Inflammatory macrophage treated with lipopolysaccharide for 4 hours (primary cell): ENCODE measurements at places on chromosomes 2 and 18.

DNA sequence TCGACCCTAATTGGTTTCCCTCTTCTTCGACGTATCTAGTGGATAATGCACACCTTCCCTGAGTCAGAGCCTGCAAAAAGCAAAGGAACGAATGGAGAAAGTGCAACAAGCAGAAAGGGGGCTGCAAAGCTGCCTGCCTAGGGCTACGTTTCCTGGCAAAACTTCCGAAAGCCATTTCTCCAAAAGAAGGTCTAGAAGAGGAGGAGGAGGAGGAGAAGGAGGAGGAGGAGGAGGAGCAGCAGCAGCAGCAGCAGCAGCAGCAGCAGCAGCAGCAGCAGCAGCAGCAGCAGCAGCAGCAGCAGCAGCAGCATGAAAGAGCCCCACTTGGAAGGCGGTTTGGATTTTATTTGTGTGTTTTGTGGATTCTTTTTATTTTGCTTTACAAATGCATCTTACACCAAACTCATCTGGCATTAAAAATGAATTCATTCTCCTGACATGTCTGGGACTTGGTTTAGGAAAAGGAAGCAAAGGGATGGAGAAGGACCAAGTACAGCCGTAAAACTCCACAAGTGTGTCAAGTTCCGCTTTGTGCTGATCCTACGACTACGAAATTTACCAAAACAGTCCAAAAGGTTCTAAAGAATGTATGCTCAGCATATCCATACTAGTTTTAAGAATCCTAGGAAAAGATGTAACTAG, 2.0 kb downstream of the TCF4 start:
- no peak for DNase-seq

DNA sequence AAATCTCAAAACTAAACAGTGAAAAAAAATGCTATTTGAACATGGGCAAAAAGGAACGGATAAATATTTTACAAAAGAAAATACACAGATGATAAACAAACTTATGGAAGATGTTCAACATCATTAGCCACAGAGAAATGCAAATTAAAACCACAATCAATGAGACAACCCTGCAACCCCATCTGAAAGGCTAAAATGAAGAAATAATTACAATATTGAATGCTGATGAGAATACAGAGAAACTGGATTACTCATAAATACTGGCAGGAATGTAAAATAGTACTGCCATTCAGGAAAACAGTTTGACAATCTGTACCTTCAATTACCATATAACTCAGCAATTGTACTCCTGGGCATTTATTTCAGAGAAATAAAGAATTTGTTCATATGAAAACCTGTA, 193.1 kb upstream of the UBE2E3 start:
- no peak for DNase-seq

GRCh38 chr18:66990909-66991308, 387.0 kb upstream of the CDH19 start:
- DNase-seq, result no peak

DNA sequence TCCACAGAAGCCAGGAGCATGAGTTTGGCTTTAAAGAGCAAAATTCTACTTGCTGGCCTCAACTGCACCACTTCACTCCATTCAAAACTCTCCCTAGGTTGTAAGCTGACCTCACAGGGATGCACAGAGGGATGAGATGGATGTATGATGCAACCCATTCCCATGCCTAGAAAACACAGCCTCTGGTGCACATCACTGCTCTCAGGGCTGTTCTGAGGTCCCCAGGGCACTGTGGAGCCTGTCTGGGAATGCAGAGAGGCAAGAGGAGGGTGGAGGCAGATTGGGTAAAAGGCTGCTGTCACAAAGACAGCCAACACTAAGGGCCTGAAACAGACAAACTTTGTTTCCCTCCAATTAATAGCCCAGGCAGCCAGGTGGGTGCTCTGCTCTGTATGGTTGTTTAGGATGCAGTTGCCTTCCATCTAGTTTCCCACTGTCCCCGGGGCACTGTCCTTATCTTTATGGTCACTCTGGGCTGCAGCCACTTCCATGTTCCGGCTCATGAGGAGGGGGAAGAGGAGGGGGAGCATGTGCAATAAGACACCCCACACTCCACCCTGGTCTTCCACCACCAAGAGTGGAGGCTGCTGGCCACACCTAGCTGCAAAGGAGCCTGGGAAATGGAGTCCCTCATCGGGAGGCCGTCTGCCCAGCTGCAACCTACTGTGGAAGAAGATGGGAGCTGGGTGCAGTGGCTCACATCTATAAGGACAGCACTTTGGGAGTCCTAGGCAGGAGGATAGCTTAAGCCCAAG, 7.0 kb downstream of the GPR45 start:
- no peak for DNase-seq

- DNase-seq, result no peak
Measured at GRCh38 chr2:71535526-71535925, 82.2 kb downstream of the DYSF start.

DNA sequence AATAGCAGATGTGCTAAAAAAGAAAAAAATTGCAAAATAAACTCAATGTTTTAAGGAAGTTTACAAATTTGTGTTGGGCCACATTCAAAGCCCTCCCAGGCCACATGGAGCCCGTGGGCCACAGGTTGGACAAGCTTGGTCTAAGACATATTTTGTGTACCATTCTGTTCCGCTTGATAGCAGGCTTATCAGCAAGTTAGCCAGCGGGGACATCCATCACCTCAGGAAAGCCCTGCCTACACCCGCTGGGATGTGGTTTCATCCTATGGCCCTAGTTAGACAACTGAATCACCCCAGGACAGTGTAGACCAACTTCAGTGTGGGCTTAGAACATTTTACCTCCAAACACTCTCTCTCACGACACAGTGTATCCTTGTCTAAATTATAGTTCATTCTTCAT, 32.6 kb downstream of the CD8B2 start:
- no peak for DNase-seq
